Activated CD4-positive, alpha-beta T cell treated with anti-CD3 and anti-CD28 coated beads for 24 hours (primary cell): ENCODE measurements at places on chromosomes 3 and 15.

GRCh38 chr15:39786447-39787056 is 3.9 kb upstream of the FSIP1 start:
- no peak for DNase-seq

- DNase-seq: no peak
These were observed 6.9 kb downstream of the IQGAP1 start for GRCh38 chr15:90394748-90395442.

DNA sequence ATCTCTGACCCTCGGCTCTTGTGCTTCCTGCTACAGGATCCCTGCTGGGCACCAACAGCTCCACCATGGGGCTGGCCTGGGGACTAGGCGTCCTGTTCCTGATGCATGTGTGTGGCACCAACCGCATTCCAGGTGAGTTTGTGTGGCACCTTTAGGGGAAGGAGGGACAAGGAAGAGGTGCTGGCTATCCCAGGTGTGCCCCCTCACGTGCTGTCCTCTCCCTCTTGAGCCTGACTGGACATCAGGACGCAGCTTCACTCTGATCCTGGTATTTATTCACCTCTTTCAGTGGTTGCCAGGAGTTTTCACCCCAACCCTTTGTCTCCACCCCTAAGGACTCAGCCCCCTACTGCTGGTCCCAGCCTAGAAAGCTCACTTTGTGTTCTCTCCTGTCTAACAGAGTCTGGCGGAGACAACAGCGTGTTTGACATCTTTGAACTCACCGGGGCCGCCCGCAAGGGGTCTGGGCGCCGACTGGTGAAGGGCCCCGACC is 960 bp downstream of the THBS1 start:
- no peak for DNase-seq

DNA sequence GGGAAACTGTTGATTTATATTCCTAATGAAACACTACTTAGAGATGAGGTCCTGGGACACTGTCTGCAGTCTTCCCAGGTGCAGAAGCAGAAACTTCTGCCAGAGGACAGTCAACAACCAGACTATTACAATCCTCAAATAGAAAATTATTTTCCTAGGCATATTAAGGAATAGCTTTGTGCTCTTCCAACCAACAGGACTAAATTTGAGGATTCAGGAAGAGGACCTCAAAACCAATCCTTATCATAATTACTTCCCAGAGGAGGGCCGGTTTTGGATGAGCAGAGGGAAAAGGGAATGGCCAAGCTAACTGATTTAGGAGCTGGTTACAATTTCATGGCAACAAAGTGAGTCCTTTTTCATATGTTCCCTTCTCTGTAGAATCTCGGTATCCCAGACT is 21.0 kb downstream of the ALDH1A2 start:
- no peak for DNase-seq

DNA sequence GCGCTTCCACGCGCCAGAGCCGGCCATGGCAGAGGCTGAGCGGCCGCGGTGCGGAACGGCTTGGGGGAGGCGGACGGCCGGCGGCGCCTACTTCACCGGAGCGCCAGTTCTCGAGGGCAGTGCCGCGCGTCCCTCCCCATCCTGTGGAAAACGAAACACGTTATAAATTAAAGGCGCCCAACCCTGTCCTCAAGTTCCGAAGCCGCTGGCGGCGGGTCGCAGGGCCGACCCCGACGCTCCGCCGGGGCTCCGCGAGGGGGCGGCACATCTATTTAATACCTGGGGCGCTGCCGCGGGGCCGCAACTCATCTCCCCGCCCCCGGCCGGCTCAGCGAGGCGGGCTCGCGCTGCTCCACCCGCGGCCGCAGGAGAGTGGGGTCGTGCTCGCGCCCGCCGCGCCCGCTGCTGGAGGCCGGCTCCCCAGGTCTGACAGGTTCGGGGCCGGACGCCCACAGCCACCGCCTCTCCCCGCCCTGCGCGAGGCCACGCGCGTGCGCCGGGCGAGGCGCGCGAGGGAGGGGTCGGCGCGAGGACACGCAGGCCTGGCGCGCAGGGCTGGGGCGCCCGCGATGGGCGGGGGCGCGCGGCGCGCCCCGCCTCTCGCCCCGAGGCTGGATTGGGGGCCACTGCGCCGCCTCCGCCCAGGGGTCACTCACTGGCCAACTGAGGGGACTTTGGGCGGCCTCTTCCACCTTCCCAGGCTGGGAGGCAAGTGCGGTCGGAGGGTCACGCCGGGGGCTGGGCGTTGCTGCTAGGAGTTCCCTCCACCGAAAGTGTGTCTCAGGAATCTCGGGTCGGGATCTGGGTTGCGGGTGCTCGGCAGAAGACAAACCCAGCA is at the start of gene SLC30A4:
SLC30A4 (minus strand) TSS at position 428 of the 838 bp plus-strand sequence; CDS start at position 27, 401 bp downstream.
- peak; percentile 37 for DNase-seq

DNA sequence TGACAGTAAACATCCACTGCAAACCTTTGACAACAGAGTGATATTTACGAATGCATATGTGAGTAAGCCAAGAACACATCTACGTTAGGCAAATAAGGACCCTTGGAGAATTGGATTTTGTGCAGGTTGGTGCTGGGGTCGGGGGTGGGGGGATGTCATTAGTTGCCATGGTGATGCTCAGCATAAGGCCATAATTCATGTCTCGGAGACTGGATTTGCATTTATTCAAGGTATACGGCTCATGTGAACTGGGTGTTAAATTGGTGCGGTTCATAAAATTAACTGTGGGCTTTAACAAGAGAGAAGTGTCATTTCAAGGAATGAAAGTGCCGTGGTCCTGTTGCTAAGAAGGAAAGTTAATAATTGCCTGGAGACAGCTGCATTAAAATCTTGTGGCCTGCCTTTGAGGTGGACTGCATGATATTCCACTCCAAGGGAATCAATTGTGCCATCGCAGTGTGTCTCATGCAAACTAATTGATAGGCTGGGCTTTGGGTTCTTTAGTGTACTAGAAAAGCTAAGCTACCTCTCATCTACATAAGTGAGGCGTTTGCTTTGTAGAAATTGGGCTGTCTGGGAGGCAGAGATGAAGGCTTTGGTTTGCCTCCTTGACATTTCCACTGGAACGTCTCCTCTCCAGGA is 228.9 kb upstream of the FEZF2 start:
- DNase-seq: no peak

GRCh38 chr3:162643245-162643644 is 1146.6 kb downstream of the OTOL1 start:
- DNase-seq: no peak

DNA sequence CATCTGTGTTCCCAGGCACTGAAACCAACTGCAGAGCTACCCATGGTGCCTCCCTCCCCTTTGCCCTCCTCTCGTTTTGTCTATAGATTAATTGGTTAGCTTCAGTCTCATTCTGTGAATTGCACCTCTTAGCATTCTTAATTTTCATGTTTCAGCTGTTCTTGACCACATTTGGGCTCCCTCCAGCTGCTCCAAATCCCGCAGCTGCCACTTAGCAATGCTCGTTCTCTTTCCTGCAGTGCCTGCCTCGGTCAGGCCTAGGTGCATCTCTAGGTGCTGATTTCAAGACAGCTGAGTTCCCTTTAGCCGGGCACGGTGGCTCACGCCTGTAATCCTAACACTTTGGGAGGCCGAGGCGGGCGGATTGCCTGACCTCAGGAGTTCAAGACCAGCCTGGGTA is 47.0 kb upstream of the SMAD3 start:
- no peak for DNase-seq

DNA sequence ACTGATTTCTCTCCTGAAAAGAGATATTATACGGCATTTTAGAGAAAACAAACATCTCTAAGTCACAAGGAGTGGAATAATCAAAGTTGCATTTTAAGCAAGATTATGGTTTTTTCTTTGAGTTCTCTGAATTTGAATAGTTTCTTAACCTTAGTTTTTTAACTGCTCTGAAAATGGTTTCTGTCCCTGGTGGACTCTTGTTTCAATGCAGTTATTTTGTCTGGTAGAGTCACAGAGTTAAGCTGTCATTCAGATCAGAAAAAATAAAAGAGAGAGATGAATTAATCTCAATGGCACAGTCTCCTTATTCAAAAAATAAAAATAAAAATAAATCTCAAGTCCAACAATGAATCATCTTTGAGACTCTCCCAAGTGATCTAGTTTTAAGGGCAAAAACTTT is 19.0 kb downstream of the AGTR1 start:
- no peak for DNase-seq

- no peak for DNase-seq
These were observed 947.1 kb downstream of the FHIT start for GRCh38 chr3:60304112-60304511.

DNA sequence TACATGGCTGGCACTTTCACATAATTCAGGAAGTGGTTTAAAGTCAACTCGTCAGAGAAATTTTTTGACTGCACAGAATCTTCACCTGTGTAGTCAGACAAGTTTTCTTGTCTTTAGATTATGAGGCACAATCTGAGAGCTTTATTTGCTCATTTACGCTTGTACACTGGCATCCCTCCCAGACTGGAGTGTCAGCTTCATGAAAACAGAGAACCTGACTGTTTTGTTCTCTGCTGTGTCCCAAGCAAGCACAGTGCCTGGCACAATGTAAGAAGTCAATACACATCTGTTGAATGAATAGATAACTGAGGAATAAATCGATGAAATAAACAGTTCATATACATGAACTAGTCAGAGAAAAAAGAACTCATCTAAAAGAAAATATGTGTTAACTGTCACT is 846.1 kb upstream of the CFAP20DC start:
- no peak for DNase-seq
